ENCODE measurements at places on chromosomes 3 and 15.

GRCh38 chr3:80465746-80466145, 697.9 kb upstream of the ROBO1 start:
- DNase-seq: no peak

- DNase-seq: no peak
Observed at GRCh38 chr3:56573501-56573900, 16.5 kb downstream of the CCDC66 start.

GRCh38 chr15:88174571-88174970, 82.0 kb downstream of the NTRK3 start:
- no peak for DNase-seq

- DNase-seq: no peak
Observed at GRCh38 chr3:4596612-4597011, 103.5 kb downstream of the ITPR1 start.

- DNase-seq: no peak
Observed at GRCh38 chr3:144185276-144185675, 213.7 kb downstream of the DIPK2A start.

DNA sequence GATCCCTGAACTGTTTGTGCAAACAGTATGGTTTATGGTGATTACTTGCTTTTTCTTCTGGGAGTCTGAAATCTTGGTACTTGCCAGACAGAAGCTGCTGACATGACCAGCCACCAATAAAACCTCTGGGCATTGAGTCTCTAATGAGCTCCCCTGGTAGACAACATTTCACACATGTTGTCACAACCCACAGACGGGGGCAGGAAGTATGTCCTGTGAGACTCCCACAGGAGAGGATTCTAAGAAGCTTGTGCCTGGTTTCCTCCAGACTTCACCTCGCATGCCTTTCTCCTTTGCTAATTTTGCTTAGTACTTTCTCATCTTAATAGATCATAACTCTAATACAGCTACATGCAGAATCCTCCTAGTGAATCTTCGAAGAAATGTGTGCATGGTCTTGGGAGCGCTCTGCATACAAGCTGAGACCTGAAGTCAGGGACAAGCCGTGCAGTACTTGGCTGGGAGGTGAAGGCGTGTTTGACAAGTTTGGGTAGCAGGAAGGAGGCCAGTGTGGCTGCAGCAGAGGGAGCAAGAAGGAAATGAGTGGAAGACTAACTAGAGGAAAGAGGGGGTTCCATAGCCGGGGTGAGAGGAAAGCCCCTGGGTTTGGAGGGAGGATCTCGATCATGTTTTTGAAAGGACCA, 49.0 kb downstream of the B3GNT5 start:
- DNase-seq: no peak

DNA sequence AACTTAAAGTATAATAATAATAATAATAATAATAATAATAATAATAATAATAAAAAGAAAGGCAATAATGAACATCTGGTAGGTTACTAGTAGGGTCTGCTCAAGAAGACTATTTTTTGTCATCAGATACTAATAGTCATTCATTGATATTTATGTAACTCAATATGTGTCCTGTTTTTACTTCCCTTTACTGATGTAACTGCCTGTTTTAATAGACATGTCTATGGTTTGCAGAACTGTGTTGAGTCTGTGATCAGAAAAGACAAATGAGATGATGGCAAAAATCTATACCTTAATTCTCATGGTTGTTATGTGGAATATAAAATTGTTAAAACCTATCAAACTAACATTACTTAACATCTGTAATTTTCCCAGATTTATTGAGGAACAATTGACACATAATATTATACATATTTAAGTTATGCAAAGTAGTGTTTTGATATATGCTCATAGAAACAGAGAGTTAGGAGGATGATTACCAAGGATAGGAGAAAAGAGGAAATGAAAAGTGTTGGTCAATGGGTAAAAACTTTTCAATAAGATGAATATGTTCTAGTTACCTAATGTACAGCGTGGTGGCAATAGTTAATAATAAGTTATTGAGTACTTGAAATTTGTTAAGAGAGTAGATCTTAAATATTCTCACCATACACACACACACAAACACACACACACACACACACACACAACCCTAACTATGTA, 699.4 kb downstream of the ZPLD1 start:
- DNase-seq: no peak

- DNase-seq: no peak
Observed at GRCh38 chr3:12138044-12138443, 20.7 kb downstream of the TIMP4 start.

DNA sequence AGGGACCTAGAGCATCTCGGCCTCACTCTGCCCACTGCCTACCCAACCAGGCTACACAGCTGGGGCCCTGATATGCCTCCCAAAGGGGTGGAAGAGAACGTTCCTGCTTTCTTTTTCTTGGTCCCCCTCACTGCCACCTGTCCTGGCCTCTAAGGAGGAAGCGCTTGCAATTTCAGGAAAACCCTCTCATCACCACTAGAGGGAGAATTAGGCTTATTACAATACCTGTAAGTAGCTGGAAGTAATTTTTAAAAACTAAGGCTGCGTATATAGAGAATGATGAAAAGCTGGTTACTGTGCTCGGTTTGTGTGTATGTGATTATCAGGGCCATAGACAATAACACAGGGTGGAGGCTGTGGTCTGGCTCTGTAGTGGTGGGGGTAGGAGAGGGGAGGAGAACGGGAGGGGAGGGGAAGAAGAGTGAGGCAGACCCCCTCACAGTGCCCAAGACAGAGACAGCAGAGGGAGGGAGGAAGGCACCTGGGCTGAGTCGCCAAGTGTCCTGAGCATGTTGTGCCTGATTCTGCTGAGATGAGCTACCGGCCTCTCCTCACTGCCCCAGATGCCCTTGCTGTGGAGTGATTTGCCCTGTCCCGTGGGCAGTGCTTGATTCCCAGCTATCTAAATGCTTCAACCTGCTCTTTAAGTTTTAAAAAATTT, 3.3 kb downstream of the GABRG3 start:
- no peak for DNase-seq

DNA sequence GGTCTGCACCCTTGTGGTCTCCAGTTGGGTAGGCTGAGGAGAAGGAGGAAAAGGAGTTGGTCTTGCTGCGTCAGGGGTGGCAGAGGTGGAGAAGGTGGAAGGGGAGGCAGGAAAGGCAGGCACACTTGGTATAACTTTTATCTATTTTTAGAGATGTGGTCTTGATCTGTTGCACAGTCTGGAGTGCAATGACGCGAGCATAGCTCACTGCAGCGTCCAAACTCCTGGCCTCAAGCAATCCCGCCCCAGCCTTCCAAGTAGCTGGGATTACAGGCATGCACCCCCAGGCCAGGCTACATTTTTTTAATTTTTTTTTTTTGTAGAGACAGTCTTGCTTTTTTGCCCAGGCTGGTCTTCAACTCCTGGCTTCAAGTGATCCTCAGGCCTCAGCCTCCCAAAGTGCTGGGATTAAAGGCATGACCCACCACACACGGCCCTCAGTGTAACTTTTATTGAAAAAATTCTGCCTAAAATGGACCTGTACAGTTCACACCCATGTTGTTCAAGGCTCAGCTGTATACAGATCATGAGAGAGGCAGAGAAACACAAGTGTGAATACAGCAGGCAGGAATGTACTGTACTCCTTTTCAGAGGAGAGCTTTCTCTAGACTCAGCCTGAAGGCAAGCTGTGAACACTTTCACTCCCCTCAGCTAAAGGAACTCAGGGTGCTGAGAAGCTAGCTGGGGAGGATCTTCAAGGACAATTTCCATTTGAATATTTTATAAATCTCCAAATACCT, 2.1 kb upstream of the RHOV start:
- DNase-seq: no peak

DNA sequence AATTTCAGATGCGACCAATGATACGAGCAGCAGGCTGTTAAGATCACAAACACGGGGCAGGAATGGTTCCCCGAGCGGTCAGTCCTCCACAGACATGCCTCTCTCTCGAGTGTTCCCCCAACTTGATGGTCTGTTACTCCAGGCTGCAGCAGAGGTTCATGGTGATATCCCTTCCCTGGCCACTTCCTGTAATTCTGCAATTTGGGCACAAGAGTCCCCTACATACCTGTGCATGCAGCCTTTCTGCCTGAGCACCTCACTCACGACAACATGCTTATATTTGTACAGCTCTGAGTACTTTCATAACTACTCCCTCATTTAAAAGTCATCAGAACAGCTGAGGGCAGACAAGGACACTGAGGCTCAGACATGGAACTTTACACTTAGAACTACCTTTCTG, 408.1 kb upstream of the NR2F2 start:
- DNase-seq: no peak

DNA sequence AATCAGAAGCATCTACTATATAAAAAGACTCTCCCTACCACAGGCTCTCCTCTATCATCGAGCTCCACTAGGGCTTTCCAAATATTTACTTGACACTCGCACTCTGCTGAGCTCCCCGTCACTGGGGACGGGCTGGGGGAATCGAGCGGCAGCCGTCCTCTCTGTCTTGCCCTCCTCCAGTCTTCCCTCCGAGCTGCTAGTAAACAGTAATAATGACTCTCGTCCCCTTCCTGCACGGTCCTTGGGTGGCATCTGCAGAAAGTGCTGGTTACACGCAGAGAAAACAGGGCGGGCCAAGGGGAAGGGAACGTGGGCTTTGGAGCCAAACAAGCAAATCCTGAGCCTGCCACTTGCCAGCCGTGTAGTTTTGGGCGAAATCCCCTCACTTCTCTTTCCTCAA, 96.6 kb downstream of the LRIG1 start:
- DNase-seq: no peak

Measured in stimulated activated CD8-positive, alpha-beta memory T cell treated with anti-CD3 and anti-CD28 coated beads, Interleukin-7, amount 100 ng/mL, for 4 hours (primary cell).